ENCODE measurements at places on chromosomes 7 and 10.

GRCh38 chr10:3467052-3467951 is 294.7 kb upstream of the PITRM1 start:
- DNase-seq: no peak

GRCh38 chr7:136294977-136295376 is 317.8 kb upstream of the MTPN start:
- DNase-seq: no peak

- no peak for DNase-seq
These were observed 19.3 kb downstream of the FGFR2 start for GRCh38 chr10:121578965-121579364.

DNA sequence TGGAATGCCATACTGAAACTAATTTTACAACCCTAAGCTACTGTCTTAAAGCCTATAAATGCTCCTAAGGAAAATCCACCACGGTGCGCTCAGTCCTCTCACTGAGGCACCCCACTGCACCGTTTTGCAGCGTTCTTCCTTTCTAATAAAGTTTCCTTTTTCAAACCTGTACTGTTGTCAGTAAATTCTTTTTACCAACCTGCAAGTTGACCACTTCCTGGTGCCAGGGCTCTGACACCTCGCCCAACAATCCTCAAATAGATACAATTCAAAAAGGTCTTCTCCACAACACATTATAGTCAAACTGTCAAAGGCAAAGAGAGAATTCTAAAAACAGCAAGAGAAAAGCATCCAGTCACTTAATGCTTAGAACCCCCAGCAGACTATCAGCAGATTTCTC is 42.8 kb downstream of the HERPUD2 start:
- no peak for DNase-seq
